HFF-Myc (cell line): ENCODE measurements at places on chromosomes 1 and 21.

GRCh38 chr1:201515062-201515750 is 8.3 kb upstream of the CSRP1 start:
- DNase-seq: no peak

DNA sequence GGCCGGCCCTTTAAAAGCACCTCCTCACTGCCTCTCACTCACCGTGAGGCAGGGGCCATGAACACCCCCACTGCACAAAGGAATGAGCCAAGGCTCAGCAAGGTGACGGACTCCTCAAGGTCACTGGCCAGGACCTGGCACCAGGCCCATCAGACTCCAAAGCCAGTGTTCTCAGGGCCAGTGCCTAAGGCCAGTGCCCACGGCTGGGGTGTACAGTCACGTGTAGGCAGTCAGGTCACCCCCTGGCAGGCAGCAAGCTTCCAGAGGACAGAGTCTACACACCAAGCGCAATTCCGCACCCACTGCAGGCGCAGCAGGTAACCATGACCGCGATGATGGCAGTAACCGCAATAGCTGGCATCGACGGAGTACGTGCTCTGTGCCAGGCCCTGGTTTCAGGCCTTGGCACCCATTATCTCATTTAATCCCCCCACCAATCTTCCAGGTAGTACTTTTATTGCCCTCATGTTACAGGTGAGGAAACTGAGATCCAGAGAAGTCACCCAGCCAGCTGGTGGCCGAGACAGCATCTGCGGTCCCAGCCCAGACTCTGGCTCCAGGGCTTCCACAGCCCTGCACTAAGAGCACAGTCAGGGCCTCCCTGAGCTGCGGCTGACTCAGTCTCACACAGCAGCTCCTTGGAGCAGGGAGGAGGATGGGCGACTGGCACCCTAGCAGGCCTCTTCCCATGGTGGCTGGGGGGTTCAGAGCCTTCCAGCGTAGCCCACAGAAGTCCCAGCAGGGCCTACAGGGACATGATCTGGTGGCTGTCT is 27.0 kb downstream of the RAP1GAP start:
- no peak for DNase-seq

DNA sequence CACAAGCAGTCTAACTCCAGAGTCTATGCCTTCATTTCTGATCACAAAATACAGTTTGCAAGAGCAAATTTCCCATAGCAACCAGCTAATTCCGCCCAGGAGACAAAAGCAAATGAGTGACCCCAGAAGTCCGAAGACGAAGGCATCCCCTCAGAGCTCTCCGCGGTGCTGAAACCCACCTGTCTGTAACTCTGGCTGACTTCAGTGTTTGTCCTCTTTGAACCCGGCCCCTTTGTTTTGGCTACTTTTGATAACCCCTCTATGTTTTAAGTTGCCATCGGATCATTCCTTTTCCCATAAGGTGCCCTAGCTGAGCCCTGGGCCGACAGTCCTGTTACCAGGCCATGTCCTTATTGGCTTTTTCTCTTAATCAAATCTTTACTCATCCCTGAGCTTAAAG is 515.8 kb downstream of the PTPRU start:
- DNase-seq: no peak

GRCh38 chr1:183778045-183778444 is 26.9 kb upstream of the RGL1 start:
- no peak for DNase-seq

DNA sequence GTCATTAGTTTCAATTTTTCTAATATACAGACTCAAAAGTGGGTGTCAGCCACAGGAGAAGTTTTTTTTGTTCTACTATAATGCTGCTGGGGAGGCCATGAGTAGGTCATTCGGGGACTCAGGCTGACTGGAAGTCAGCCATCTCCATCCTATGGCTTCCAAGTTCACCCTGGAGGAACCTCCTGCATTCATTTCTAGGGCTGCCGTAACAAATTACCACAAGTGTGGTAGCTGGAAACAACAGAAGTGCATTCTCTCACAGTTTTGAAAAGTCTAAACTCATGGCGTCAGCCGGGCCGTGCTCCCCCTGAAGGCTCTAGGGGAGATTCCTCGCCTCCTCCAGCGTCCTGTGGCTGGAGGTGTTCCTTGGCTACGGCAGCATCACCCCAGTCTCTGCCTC is 17.7 kb downstream of the AGT start:
- DNase-seq: no peak

GRCh38 chr1:75472971-75473603 is 137.8 kb downstream of the SLC44A5 start:
- no peak for DNase-seq

DNA sequence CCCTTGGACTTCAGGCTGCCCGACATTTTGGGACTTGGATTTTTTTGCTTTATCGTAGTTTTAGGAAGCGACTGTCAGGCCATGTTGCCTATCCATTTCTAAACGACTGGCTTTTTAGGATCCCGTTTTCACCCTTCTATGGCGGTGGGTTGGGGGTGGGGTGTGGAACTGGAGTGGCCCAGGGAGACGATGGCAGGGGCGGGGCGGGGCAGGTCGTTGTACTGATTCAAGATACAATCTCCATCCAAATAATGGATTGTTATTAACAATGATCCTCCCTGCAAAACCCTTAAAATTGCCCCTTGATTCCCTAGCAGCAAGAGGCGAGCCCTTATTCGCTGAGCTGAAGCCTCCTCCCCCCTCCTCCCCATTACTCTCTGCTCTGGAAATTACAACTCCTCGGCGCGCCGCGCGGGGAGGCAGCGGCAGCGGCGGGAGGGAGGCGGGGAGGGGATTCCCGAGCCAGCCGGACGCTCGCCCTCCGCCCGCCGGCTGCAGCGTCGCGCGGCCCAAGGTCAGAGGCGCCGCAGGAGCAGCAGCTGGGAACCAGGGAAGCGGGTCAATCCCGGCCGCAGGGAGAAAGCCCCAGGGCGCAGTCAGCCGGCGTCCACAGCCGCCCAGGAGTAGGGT is at the start of gene TRIM67:
Gene TRIM67, plus strand, starts transcription at position 392 of the 630 bp plus-strand sequence. CDS start 912 bp downstream, outside the sequence.
- no peak for DNase-seq

GRCh38 chr1:71298633-71299032 is 217.8 kb upstream of the ZRANB2 start:
- no peak for DNase-seq

- DNase-seq: no peak
These were observed 125.6 kb downstream of the CACNA1E start for GRCh38 chr1:181608948-181609347.
